Globus pallidus (tissue), 1 donor: ENCODE measurements at places on chromosomes 6 and 20.

DNA sequence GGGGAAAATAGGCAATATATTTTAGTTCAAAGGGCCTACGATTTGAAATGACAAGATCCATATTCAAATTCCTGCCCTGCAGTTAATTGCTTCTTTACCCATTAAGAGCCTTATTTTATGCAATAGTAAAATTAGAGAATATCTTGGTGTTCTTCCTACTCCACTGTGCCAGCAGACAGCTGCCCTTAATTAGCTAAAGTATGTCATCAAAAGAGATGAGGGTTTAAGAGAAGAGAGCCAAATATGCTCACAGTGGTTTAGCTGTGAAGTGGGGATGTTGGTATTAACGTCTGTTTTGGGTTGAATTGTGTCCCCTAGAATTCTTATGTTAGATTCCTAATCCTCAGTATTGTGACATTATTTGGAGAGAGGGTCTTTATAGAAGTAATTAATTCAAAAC, 148.1 kb downstream of the MOXD1 start:
- DNase-seq, result no peak

DNA sequence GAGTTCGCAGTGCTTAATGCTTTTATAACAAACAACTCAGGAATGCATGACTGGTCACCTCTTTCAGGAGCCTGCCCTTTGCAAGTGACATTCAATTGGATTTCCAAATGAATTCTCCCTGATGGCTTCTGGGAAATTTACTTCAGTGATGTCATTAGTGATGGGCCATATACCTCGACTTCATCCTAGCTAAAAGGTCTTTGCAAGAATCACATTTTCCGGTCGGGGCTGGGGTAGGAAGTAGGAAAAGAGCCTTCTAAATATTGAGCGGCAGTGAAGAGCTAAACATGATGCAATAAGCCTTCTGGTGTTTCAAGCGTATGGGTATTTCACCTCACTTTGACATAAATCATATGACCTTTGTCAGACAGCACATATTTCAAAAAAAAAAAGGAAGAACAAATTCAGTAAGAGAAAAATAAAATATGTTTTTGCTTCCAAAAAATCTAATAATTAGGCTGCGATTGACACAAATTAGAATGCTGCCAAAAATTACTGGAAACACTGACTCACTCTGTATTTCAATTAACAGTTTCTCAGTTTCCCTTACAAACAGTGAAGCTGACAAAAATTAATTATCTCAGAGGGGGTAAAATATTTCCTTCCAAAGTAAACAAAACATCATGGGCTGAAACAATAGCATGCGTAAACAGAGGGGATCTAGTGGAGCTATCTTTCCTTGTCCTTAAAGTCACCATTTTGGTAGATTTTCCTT, 39.8 kb downstream of the ADTRP start:
- no peak for DNase-seq

- no peak for DNase-seq
These were observed 2.0 kb upstream of the COL10A1 start for GRCh38 chr6:116127771-116128493.

GRCh38 chr6:139877828-139878405, 503.5 kb upstream of the CITED2 start:
- DNase-seq, result no peak

DNA sequence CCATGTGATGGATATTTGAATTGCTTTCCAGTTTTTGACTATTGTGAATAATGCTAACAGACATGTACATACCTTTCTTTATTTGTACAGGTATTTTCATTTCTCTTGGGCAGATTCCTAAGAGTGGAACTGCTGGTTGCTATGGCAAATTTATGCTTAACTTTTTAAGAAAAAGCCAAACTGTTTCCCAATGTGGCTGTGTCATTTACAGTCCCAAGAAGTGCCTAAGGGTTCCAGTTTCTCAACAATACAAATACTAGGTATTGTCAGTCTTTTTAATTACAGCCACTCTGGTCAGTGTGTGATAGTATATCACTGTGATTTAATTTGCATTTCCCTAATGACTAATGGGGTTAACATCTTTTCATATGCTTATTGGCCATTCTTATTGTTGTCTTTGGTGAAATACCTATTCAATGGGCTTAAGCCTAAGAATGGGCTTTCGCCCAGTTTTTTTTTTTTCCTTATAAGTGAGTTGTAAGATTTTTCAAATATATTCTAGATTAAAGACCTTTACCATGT, 10.3 kb downstream of the REPS1 start:
- no peak for DNase-seq

GRCh38 chr6:34447910-34448309, 18.0 kb upstream of the PACSIN1 start:
- DNase-seq, result no peak

DNA sequence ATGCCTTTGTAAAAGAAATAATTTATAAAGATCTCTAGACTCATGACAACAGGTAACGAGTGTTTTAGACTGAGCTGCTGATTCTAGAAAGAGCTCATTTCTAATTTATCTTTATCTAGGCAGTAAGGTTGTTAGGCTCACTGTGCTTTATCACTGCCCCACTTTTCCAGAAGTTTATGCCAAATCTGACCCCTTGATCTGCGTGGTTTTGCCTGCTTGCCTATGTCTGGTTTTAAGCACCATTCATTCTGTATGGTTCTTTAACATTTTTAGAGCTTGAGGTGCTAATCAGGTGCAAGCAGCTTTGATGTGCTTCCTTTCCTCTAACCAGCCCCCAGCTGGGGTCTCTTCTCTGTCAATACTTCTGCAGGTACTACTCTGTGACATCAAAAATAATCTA, 49.7 kb upstream of the GCLC start:
- no peak for DNase-seq

DNA sequence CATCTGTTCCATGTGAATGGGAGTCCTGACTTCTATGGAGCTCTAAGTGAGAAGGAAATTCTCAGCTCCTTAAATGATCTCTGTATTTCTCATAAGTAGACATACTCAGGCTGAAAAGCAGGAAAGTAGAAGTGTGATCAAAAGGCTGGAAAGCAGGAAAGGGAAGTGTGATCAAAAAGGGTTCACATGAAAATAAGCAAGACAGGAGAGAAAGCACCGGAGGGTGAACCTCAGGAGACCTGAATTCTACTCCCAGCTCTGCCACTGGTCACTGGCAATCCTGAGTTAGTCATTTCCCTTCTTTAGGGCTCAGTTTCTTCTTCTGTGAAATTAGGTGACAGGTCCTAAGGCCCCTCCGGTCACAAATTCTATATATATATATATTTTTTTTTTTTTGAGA, 55.5 kb upstream of the TRERF1 start:
- DNase-seq, result no peak

DNA sequence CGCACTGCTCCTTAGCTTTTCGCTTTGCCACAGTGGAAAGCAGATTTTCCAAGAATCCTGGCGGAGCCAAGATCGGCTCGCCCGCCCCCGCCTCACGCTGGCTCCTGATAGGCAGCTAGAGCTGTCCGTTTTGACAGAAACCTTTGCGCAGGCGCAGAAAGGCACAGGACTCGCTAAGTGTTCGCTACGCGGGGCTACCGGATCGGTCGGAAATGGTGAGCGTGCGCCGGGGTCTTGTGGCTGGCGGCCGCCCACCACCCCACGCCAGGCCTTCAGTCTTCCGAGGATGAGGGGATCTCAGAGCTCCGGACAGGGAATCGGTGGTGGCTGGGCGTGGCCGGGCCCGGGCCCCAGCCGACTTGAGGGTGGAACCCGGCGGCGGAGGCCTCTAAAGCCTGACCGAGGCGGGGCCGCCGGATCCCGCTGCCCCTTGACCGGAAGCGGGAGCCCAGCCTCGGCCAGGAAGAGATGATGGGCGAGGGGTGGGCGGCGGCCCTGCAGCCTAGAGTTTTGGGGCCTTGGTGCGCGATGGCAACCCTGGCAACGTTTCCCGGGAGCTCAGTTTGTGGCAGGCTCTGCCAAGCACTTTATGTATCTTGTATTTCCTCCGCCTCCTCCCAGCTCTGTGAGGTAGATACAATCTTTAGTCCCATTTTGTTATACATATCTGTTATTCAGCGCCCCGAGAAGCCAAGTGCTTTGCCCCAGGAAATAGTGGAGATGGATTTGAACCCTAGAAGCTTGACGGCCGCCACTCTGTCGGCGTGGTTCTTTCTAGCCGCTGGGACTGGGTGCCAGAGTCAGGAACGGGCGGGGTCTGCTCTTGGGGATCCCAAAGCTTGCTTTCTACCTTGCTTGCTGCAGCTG, at the start of gene DYNLRB1:
TSS of gene DYNLRB1 (plus strand) at position 176 of the 867 bp plus-strand sequence. CDS start at position 213, 37 bp downstream.
- peak; percentile 95 for DNase-seq

- DNase-seq, result no peak
These were observed 51.6 kb downstream of the FAM184A start for GRCh38 chr6:119026822-119027221.

GRCh38 chr20:8432435-8433148, 300.5 kb downstream of the PLCB1 start:
- DNase-seq, result no peak

DNA sequence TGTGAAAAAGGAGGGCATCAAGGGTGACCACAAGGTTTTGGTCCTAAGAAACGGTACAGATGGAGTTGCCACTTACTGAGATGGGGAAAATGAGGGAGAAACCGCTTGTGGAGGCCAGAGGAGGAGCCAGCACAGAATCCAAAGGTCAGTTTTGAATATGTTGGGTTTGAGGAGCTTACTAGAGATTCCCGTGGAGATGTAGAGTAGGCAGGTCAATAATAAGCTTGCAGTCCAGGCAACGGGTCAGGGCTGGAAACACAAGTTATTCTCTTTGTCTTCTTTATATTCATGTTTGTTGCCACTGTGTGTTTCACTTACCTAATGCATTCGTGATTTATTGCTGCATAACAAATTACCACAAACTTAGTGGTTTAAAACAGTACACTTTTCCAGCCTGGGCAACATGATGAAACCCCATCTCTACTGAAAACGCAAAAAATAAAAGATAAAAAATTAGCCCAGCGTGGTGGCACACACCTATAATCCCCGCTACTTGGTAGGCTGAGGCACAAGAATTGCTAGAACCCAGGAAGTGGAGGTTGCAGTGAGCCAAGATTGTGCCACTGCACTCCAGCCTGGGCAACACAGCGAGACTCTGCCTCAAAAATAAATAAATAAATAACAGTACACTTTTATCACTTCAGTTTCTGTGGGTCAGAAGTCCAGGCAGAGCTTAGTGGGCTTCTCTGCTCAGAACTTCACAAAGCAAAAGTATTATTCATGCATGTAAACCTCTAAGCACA, 2.7 kb upstream of the BTN3A2 start:
- DNase-seq, result no peak

DNA sequence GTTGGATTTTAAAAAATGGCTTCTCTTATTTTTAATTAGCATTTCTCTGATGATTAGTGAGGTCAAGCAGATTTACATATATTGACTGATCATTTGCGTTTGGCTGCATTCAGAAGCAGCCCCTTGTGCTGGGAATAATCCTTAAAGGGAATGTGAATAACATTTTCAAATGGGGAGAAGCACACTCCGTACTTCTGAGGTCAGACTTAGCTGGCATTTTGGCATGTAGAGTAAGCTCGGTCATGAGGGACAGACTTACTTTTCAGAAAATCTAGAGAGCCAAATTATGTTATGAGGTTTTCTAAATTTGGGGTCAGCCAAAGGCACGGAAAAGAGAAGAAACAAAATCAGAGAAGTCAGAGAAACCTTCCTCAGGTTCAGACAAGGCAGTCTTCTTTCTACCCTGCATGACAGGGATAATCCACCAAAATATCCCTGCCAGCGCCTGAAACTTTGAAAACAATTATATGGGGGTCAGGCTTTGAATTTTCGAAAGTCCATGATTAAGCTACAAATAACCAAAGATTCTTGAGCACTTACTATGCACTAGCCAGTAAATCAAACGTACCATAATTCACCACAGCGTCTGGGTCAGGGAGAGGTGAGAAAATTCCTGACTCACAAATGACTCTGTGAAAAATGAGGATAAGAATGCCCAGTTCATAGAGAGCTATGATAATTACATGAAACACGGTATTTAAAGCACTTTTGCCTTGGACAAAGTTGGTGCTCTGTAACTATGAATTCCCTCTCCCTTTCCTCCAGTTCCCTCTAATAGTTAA, 44.9 kb downstream of the ADAT2 start:
- no peak for DNase-seq

DNA sequence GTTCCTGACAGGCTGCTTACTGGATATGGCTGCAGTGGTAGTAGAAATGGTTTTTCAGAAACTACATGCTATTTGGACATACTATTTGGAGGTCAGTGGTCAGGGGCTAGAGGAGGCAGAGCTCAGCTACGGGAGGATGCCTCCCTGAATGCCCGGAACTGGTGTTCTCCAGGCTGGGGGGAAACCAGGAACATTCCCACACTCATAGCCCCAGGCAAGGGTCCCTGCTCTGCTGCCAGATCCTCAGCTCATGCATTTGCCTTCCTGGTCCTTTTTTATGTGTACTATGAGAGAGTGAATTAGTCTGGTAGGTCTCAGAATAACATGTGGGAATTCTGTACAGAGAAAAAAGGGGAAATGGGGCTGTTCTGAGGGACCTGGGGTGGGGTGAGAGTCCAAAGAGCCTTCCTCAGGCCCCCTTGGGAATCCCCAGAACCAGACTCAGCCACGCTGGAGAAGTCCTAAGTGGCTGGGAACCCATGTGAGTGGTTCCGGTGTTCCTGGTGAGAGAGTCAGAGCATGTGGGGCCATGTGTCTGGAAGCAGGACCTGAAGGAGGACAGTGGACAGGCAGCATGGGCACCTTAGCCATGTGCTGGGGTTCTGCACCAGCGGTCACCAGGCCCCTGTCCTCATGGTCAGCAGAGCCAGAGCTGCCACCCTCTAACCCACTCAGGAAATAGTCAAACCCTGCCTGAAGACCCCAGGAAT, 58.0 kb upstream of the MYL9 start:
- no peak for DNase-seq

DNA sequence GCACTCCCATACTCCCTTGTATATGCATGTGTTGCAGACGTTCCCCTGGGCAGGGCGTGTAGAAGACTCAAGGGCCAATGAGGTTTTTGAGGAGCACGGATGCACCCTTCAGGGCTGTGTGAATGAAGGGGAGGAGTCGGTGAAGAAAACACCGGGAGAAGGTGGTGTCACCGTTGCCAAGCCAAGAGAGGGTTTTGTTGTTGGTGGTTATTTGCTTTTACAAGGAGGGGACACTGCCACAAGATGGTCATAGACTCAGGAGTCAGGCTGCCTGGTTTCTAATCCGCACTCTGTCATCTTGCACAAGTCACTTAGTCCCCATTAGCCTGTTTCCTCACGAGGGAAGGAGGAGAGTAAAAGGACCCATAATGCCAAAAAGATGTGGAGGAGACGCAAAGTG, 124.0 kb downstream of the PXDC1 start:
- DNase-seq, result no peak

- no peak for DNase-seq
These were observed 154.5 kb downstream of the MYLK4 start for GRCh38 chr6:2596222-2596621.

GRCh38 chr20:5947276-5947675, 3.1 kb downstream of the TRMT6 start:
- DNase-seq, result no peak

DNA sequence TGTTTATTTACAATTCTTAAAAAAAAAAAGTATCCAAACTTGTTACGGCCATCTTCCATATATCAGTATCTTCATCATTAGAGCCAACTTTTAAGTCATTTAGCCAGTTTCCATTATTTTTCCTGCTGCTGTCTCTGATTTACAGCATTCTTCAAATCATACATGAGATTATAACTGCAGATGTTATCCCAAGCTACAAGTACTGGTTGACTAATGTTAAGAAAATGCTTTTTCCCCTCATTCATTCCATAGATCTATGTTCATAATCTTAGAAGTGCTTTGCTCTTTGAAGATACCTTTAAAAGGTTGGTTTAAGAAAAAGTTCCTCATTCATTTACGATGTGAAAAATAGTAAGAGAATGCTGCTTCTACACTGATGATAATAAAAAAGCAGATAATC, 158.7 kb downstream of the RNGTT start:
- DNase-seq, result no peak

- no peak for DNase-seq
These were observed 87.5 kb upstream of the NAA20 start for GRCh38 chr20:19929481-19930145.

- no peak for DNase-seq
These were observed 413.8 kb upstream of the FLRT3 start for GRCh38 chr20:14751191-14751590.
